ENCODE measurements at places on chromosomes 11 and 22.

DNA sequence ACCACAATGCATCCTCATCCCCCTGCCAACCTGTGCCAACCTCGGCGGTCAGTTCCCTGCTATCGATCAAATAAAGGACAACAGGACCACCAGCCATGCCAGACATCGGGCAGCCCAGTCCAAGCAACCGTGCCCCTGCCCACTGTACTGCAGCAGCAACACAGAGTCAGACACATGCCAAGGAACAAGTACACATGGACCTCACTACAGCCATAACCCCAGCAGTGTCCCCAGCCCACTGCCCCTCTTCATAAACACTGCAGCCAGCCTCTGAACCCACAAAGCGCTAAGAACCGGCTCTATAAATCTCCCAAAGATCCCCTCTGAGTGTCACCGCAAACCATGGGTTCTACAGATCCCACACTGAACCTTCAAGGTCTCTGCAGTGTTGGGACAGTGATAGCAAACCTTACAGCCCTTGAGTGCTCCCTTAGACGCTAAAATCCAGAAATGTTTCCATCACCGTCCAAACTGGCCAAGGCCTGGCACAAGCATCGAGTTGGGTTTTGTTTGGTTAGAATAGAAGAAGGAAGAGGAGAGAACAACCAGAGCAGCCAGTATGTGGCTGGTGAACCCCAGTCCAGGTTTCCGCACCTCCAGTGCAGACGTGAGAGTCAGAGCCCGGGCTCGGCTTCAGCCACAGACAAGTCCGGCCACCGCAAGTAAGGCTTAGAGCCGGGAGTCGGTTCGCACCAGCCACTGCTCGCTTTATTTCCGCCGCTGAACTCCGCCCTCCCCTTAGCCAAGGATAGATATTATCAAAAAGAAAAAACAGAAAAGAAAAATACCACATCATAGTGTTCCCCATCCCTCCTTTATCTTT is 7.9 kb downstream of the PAX6 start:
- no peak for DNase-seq

GRCh38 chr22:49011379-49011768 is 816.3 kb downstream of the BRD1 start:
- no peak for DNase-seq

- no peak for DNase-seq
Observed at GRCh38 chr22:45886540-45886939, 90.4 kb downstream of the WNT7B start.

- DNase-seq = no peak
Observed at GRCh38 chr11:59761993-59762392, 6.8 kb downstream of the STX3 start.

- no peak for DNase-seq
Observed at GRCh38 chr22:20437613-20438426, at the start of gene SCARF2. Gene SCARF2 (minus strand): TSS chr22:20437825. CDS start chr22:20437754, 71 bp downstream.

DNA sequence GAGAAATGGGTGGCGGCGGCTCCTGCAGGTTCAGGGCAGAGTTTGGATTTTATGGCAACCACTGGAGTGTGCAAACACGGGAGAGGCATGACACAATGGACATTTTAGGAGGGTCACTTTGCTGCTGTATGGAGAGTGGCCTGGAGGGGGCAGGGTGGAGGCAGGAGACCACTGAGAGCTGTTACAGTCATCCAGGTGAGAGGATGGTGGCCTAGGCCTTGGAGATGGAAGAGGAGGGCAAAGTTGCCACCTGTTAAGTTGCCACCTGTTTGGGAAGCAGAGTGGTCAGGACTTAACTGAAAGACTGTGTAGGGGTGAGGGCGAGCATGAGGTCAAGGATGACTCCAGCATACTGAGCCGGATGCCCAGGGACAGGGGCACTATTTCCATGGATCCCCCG is 2.3 kb upstream of the RAD9A start:
- DNase-seq = no peak

DNA sequence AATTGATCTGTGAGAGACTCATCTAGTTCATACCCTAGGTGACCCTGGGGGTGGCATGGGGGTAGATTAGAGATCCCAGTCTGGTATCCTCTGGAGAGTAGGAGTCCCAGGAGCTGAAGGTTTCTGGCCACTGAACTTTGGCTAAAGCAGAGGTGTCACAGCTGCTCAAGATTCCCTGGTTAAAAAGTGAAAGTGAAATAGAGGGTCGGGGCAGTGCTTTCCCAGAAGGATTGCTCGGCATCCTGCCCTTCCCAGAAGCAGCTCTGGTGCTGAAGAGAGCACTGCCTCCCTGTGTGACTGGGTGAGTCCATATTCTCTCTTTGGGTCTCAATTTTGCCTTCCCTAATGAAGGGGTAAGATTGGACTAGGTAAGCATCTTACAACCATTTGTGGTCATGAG is 653 bp downstream of the IL18BP start:
- no peak for DNase-seq

- peak; percentile 28 for DNase-seq
Observed at GRCh38 chr11:106456647-106457046, 379.2 kb downstream of the AASDHPPT start.

GRCh38 chr11:128551611-128552335 is 35.6 kb downstream of the ETS1 start:
- no peak for DNase-seq

DNA sequence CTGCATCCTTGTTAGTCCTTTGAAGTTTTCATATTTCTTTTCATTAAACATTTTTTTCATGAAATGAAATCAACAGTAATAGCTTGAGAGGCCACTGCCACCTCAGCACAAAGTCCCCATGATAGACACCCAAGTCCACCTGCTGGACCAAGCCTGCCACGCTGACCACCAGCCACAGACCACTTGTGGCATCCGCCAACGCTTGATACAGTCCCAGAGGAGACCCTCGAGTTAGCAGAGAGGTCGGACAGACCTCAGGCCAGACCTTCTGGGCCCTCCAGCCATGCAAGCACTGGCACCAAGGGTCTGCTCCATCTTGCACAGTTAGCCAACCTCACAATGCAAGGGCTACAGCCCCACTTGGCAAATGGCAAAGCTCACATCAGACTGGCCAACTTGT is 91.8 kb upstream of the RTL6 start:
- DNase-seq = no peak

- DNase-seq = no peak
Observed at GRCh38 chr22:48207919-48208535, 1445.6 kb downstream of the TBC1D22A start.

- DNase-seq = no peak
Observed at GRCh38 chr11:125124618-125124992, 13.2 kb upstream of the TMEM218 start.

DNA sequence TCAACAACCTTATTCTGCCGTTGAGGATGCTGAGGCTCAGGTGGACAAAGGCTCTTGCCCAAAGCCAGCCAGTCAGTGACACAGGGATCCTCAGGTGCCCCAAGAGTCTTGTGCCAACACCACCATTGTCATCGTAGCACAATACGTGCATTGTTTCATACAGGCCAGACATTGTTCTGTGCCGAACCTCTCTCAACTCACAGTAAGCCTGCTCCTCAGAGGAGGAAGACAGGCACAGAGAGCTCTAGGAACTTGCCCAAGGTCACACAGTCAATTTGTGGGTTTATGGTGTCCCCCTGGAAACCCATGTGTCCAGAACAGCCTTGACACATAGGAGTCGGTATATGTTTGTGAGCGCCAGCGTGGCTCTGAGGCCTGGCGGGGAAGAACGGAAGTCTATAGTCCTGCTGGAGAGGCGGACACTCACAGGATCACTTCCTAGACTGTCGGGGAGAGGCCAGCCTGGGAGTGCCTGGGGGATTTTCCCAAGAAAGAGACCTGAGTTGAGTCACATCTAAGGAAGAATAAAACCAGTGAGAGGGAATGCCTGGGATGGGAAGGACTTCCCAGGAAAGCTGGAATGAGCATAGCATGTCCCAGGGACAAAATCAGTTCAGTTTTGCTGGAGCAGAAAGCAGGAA is 20.2 kb downstream of the LIF start:
- peak; percentile 37 for DNase-seq

All from HT1080 (cell line).